ENCODE measurements at places on chromosomes 3 and 15. TPM values are rescaled to one million over a fixed set of nuclear protein-coding genes. Genes with fewer than 3 reads are reported as not detected.

GRCh38 chr3:123286308-123287023 is 84.7 kb downstream of the SEC22A start:
- no peak overlapping the region for H3K27ac ChIP-seq
- no peaks in the 10 kb centered on the region for H3K36me3 ChIP-seq
- H3K4me1 ChIP-seq: no peaks in the 10 kb centered on the region
- no peak overlapping the region for H3K4me3 ChIP-seq

- H3K36me3 ChIP-seq: peaks cover 45% of the 10 kb centered on the region
- no peak overlapping the region for H3K4me3 ChIP-seq
Observed at GRCh38 chr15:40990789-40991188, 37.5 kb downstream of the CHAC1 start.

The CHST2 gene
- 11.8 TPM for total RNA-seq

DNA sequence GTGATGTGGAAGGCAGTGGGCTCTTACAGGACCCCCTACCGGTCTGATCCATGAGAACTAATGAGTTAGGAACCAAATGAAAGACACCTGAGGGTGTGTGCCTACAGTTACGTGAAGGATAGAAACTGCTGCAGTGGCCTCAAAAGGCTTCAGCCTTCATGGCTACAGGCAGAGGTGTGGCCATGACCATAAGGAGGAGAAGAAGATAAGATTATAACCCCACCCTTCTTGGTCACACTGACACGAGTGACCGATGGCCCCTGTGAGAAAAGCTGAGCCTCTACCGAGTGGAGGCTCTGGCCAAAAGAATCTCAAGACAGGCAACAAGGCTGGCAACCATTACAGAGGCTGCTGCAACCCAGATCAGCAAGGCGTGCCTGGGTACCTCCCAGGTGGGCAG is 6.3 kb downstream of the RFT1 start:
- DNase-seq: no peak
- no peaks in the 10 kb centered on the region for H3K4me1 ChIP-seq
- no peak overlapping the region for H3K4me3 ChIP-seq
- no peaks in the 10 kb centered on the region for H3K27me3 ChIP-seq

The RGMA gene
- 6.2 TPM for total RNA-seq

The ARNT2 gene
- 3.5 TPM for total RNA-seq

The C3orf85 gene
- not detected for total RNA-seq

DNA sequence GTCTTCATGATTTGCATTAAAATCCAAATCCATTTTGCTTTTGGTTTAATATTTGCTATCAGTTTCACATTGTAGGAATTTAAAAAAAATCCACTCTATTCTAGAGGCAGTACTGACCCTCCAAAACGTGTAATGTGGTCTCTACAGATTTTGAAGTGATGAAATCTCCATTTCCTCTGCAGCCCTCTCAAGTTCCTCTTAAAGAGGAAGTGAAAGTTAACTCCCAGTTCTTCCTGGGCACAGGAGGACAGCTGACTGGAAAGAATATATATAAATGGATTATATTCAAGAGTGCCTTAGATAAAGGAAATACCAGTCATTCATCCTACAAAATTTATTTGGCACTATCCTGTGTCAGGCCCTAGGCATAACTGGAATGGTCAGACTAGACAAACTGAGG is 83.5 kb upstream of the PLCL2 start:
- H3K27me3 ChIP-seq: no peaks in the 10 kb centered on the region
- H3K4me1 ChIP-seq: no peaks in the 10 kb centered on the region
- no peak overlapping the region for H3K27ac ChIP-seq

The GOLGA8G gene
- total RNA-seq: not detected

GRCh38 chr3:154244644-154245043 is 79.6 kb downstream of the DHX36 start:
- H3K27me3 ChIP-seq: no peaks in the 10 kb centered on the region
- peak; percentile 46 for DNase-seq
- H3K4me3 ChIP-seq: no peak overlapping the region
- H3K4me1 ChIP-seq: peaks cover 17% of the 10 kb centered on the region
- no peak overlapping the region for H3K27ac ChIP-seq

The TMIE gene
- total RNA-seq: 0.53 TPM

DNA sequence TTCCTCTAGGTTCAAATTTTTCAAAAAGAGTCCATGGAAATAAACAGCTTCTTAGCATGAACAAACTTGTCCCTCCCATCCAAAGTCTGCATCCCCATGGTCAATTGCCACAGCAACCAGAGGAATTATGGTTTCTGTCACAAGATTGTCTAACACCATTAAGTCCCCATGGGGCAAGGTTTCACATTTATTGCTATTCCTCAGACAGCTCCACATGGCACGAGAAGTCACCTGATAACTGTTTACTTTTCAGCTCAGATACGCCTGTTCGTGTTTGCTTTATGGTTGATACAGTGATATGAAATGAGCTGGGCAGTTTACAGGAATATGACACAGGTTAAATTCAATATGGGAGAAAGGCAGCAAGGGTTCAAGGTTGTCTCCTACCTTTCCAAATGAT is 37.9 kb upstream of the MUC13 start:
- no peaks in the 10 kb centered on the region for H3K4me1 ChIP-seq
- peaks cover 48% of the 10 kb centered on the region for H3K36me3 ChIP-seq
- H3K27ac ChIP-seq: no peak overlapping the region
- no peaks in the 10 kb centered on the region for H3K27me3 ChIP-seq
- no peak overlapping the region for H3K4me3 ChIP-seq
- DNase-seq: no peak

- H3K27me3 ChIP-seq: no peaks in the 10 kb centered on the region
- no peak for DNase-seq
- H3K4me3 ChIP-seq: no peak overlapping the region
- no peak overlapping the region for H3K27ac ChIP-seq
- no peaks in the 10 kb centered on the region for H3K4me1 ChIP-seq
Observed at GRCh38 chr3:42843713-42844411, 31.8 kb downstream of the CYP8B1 start.

- no peak overlapping the region for H3K4me3 ChIP-seq
- DNase-seq: peak; percentile 46
- no peak overlapping the region for H3K27ac ChIP-seq
- H3K27me3 ChIP-seq: no peaks in the 10 kb centered on the region
- no peaks in the 10 kb centered on the region for H3K4me1 ChIP-seq
Observed at GRCh38 chr3:168545591-168545990, 449.9 kb upstream of the GOLIM4 start.

The PRSS50 gene
- total RNA-seq: not detected

GRCh38 chr15:64251121-64251520 is 88.3 kb upstream of the PPIB start:
- no peaks in the 10 kb centered on the region for H3K36me3 ChIP-seq
- DNase-seq: peak; percentile 79
- no peaks in the 10 kb centered on the region for H3K27me3 ChIP-seq
- H3K27ac ChIP-seq: no peak overlapping the region
- H3K4me1 ChIP-seq: peaks cover 27% of the 10 kb centered on the region

GRCh38 chr3:194777729-194778128 is 92.0 kb downstream of the FAM43A start:
- H3K27ac ChIP-seq: no peak overlapping the region
- no peaks in the 10 kb centered on the region for H3K36me3 ChIP-seq
- peaks cover 18% of the 10 kb centered on the region for H3K4me1 ChIP-seq
- no peak overlapping the region for H3K4me3 ChIP-seq
- H3K27me3 ChIP-seq: peaks cover 25% of the 10 kb centered on the region

DNA sequence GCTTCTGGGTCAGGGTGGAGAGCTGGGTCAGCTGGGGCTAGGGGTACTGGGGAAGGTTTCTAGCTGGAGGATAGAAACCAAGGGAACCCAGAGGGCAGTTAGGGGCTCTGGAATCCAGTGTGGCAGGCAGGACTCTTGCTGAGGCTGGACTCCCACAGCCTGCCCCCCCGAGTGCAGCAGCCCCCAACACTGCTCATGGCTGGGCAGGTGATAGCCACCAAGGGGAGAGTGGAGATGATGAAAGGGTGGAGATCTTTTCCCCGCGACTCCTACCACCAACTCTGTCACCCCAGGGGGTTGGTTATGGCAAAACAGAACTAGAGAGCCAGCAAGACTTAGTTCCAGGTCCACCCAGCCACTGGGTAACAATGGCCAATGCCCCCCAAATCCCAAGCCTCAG is 16.9 kb upstream of the LINGO1 start:
- H3K4me1 ChIP-seq: no peaks in the 10 kb centered on the region
- H3K27ac ChIP-seq: no peak overlapping the region
- no peak overlapping the region for H3K4me3 ChIP-seq
- DNase-seq: no peak

GRCh38 chr3:60206206-60206605 is 1045.0 kb downstream of the FHIT start:
- H3K4me3 ChIP-seq: no peak overlapping the region
- no peaks in the 10 kb centered on the region for H3K4me1 ChIP-seq
- DNase-seq: no peak
- H3K36me3 ChIP-seq: no peaks in the 10 kb centered on the region
- H3K27me3 ChIP-seq: no peaks in the 10 kb centered on the region
- no peak overlapping the region for H3K27ac ChIP-seq

The FGD5 gene
- total RNA-seq: 2.6 TPM

DNA sequence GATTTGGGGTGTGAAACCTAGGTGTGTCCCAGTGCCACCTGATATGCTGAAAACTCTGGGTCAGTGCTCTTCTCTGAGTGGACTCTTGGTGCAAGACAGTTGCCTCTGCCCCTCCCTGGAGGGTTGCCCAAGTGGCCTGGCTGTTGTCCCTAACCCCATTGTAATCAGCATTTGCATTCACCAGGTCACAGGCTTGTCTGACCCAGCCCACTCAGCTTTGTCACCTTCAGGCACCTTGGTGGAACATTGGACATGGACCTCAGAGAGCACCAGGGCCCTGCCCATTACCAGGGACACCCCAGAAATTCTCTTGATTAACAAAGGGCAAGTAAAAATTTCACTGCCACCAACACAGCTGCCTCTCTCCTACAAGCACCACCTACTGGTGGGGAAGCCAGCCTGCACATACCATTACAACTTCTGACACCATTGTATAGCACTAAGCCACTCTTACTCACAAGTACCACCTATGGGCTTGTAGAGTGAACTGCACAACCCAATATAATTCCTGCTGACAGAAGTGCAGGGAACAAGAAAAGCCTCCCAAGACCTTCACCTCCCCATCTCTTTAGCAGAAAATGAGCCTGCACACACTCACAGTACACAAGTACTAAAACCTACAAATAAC is 324.6 kb downstream of the EPHA6 start:
- H3K27ac ChIP-seq: no peak overlapping the region
- H3K36me3 ChIP-seq: no peaks in the 10 kb centered on the region
- no peak overlapping the region for H3K4me3 ChIP-seq
- no peaks in the 10 kb centered on the region for H3K27me3 ChIP-seq

The CA12 gene
- total RNA-seq: 0.70 TPM

- H3K4me3 ChIP-seq: no peak overlapping the region
- H3K36me3 ChIP-seq: peaks cover 22% of the 10 kb centered on the region
- peaks cover 5% of the 10 kb centered on the region for H3K4me1 ChIP-seq
Observed at GRCh38 chr3:197088370-197088769, 58.8 kb upstream of the MELTF start.

The TXNRD3 gene
- 11.1 TPM for total RNA-seq

DNA sequence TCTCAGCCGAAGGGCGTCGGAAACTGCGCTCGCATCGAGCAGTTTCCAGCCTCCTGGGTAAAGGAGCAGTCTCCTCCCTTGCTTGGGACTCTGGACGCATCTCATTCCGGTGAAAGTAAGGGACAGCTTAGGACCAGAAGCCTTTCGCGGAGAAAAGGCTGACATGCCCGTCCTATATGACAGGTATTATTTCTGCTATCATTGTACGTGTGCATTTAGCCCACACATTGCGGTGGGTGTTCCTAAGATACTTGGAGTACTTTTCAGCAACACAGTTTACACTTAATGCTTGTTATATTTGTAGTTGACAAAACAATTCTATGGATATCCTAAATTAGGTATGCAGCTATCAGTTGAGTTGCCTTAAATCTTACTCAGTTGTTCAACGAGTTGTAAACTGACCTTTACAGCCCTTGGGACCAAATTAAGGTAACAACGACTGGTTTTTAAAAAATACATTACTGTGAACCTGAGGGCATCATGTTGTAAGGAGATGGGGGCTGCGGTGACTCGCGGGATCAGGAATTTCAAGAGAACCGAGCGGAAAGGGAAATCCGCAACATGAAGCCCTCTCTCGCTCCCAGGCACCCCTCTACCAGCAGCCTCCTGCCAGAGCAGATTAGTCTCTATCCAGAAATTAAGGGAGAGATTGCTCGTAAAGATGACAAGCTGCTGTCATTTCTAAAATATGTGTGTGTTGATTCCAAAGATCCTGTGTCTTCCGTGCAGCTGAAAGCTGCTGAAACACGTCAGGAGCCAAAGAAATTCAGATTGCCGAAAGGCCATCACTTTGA is 632 bp upstream of the COPS2 start:
- no peaks in the 10 kb centered on the region for H3K27me3 ChIP-seq
- H3K4me1 ChIP-seq: peaks cover 6% of the 10 kb centered on the region
- H3K27ac ChIP-seq: peak overlapping the region; percentile 97
- peak; percentile 32 for DNase-seq
- no peaks in the 10 kb centered on the region for H3K36me3 ChIP-seq
- peak overlapping the region; percentile 94 for H3K4me3 ChIP-seq

The CHRNA5 gene
- 1.5 TPM for total RNA-seq

DNA sequence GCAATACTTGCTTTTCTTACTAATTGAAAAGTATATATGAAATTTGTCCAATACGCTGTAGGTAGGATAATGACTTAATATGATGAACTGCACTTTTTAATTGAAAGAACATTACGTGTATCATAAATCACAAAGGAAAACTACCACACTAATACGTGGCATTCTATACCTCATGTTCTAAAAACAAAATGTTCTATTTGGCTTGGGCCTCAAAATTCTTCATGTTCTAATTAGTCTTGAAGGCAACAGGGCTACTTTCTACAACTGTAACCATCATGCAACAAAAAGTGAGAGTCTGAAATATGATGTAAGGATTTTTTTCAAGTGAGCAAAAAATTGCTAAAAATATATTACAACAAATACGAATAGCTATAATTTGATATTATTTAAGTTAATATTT is 19.8 kb downstream of the THRB start:
- H3K36me3 ChIP-seq: no peaks in the 10 kb centered on the region
- H3K27ac ChIP-seq: no peak overlapping the region
- H3K4me3 ChIP-seq: no peak overlapping the region
- no peak for DNase-seq
- H3K27me3 ChIP-seq: no peaks in the 10 kb centered on the region

- H3K27ac ChIP-seq: no peak overlapping the region
- no peaks in the 10 kb centered on the region for H3K27me3 ChIP-seq
- DNase-seq: no peak
- no peak overlapping the region for H3K4me3 ChIP-seq
- H3K36me3 ChIP-seq: no peaks in the 10 kb centered on the region
Observed at GRCh38 chr3:2652386-2652785, 457.8 kb downstream of the IL5RA start.

The OR5K2 gene
- not detected for total RNA-seq

- no peaks in the 10 kb centered on the region for H3K4me1 ChIP-seq
- H3K27ac ChIP-seq: no peak overlapping the region
- no peaks in the 10 kb centered on the region for H3K27me3 ChIP-seq
Observed at GRCh38 chr15:97072545-97072944, 742.0 kb downstream of the NR2F2 start.

DNA sequence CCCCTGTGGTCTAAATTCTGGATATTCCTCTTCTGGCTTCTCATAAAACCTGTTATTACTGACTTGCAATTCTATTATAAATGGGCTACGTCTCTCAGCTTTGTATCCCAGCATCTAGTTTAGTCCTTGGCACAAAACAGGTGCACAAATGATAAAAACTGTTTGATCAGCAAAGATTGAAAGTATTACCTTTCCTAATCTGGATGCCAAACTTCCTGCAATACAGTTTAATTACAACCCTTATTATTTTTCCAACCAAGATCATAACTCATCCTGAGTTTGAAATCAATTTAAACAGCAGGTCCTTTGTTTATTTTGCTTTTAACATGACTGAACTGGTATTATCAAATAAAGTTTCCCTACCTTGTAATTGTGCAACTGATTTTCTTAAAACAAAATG is 132.6 kb downstream of the ATP1B3 start:
- no peaks in the 10 kb centered on the region for H3K4me1 ChIP-seq
- H3K27me3 ChIP-seq: no peaks in the 10 kb centered on the region
- H3K4me3 ChIP-seq: no peak overlapping the region
- H3K36me3 ChIP-seq: no peaks in the 10 kb centered on the region
- no peak for DNase-seq

Data from astrocyte (in vitro differentiated cells and primary cell).